CD4-positive, alpha-beta T cell treated with Interleukin-15 for 4 hours (primary cell): ENCODE measurements at places on chromosomes 5 and 9.

DNA sequence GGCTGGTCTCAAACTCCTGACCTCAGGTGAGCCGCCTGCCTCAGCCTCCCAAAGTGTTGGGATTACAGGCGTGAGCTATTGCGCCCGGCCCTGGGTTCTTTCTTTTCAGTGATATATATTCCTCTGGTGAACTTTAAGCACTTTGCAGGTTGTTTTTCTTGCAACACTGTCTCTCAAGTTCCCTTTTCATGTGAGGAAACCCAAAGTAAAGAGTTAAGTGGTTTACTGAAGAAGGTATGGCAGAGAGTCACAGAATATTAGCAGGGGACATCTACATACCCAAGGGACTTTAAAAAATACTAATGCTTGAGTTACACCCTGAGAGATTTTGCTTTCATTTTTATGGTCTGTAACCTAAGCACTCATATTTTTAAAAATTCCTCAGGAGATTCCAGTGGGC lies 6.7 kb upstream of the GAPT start:
- DNase-seq, result no peak

- no peak for DNase-seq
Observed at GRCh38 chr9:13975611-13976290, 338.2 kb downstream of the NFIB start.

GRCh38 chr5:147417135-147417813 lies 92.6 kb downstream of the DPYSL3 start:
- no peak for DNase-seq

DNA sequence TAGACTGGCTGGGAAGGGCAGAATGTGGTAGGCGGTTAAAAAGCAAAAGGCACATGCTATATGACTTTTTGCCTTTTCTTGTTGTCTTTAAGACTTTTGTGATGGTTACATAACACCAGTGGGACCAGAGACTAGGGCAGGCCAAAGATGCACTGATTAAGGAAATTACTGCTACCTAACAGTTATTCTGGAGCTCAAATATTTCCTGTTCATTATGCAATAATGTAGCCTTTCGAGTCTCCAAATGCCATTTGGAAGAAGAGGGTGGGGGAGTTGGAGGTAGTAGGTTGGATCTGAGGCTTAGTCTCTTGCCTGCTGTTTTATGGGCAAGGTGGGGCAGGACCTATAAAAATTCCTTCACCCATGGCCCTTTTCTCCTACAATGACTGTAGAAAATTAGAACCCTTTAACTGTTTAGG lies 51.7 kb downstream of the SH3GL2 start:
- DNase-seq, result no peak

DNA sequence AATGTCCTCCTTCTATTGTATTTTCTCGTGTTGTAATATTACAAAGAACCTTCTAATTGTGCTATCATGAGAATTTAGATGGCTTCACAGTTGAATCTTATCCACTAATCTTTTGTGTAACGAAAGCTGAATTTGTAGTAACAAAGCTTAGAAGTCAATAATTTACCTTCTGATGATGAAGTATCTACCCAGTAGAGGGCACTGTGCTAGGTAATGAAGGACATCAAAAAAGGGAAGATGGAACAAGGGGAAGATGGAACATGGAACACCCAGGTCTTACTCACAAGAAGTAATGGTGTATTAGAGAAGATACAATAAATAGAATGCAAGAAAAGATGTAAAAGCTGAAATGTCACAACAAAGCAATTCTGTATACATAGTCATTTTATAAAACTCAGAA lies 131.0 kb upstream of the CCNG1 start:
- DNase-seq, result no peak

- DNase-seq, result no peak
Observed at GRCh38 chr5:136236479-136237083, 43.6 kb upstream of the SMIM32 start.

DNA sequence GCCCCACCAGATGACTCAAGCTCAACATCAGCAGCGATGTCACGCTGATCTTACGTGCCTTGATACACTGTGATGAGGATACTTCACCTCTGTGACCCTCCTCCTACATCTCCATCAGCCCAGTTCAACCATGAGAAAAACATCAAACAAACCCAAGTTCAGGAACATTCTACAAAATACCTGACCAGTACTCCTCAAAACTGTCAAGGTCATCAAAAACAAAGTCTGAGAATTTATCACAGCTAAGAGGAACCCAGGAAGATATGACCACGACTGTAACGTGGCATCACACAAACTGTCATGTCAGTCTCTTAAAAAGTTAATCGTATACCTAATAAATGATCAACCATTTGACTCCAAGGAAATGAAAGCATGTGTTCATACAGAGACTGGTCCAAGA lies 90.8 kb downstream of the COL23A1 start:
- DNase-seq, result no peak

DNA sequence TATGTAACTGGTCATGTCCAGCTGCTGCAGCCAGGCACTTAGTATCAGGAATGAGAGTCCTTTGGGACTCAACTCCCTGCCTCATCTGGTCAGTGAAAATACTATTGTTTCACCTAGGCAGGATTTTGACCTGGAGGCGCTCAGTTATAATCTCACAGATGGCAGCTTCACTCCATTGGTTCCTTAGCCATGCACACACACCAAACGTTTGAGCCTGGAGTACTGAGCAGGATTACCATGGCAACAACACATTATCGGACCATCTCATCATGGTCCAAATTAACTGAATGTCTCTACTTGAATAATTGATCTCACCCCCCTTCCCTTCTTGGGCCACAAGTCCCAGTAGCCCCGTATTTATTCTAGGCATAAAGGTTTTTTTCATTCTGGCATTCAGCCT lies 15.0 kb upstream of the SREK1 start:
- DNase-seq, result no peak

GRCh38 chr5:16852251-16853005 lies 83.7 kb downstream of the MYO10 start:
- no peak for DNase-seq

- DNase-seq, result no peak
Observed at GRCh38 chr5:167658889-167659288, 632.6 kb upstream of the WWC1 start.
